ENCODE measurements at places on chromosomes 2 and 18. TPM values are rescaled to one million over a fixed set of nuclear protein-coding genes. Genes with fewer than 3 reads are reported as not detected.

GRCh38 chr2:147639891-147640290, 204.9 kb upstream of the ACVR2A start:
- DNase-seq = no peak

DNA sequence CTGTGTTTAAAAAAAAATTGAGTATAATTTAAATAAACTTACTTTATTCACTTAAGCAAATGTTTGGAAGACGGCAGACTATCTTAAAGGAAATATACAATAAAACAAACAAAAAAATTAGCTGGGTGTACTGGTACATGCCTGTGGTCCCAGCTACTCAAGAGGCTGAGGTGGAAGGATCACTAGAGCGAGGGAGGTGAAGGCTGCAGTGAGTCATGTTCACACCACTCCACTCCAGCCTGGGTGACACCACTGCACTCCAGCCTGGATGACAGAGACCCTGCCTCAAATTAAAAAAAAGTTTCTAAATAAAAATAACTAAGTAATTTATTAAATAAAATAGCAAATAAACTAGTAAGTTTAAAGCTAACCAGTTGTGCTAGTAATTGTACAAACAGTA, 7.5 kb downstream of the PUM2 start:
- no peak for DNase-seq

- DNase-seq = peak; percentile 51
These were observed 142.2 kb upstream of the PXDN start for GRCh38 chr2:1886405-1886992.

DNA sequence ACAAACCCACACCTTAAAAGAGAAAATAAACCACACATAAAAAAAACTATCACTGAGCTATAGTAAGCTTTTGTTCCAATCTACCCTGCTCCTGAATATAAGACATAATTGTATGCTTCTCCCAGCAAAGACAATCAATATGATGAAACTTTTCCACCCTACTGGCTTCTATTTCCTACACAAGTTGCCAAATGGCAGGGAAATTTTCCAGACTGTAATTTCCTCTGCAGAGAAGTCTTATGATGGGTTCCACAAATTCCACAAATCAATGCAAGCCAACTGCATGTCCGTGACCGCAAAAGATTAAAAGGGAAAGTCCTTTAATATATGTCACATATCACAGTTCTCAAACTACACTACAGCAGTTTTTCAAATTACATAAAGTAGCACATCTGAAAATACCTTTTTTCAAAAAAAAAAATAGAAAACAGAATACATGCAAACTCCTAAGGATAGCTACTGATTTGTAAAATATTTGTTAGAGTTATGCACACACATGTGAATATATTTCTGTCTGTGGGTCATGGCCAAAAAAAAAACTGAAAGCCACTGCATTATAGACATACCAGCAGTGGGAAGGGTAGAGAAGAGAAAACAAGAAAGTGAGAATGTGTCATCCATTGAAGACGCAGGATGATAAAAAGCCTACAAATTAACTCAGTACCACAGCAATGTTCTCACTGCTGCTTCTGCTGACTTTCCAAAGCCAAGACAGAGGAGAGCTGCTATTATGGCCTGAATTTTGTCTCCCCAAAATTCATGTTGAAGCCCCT, 61.4 kb downstream of the RPL31 start:
- DNase-seq = peak; percentile 31

- no peak for DNase-seq
These were observed 36.8 kb downstream of the KCTD1 start for GRCh38 chr18:26511339-26512071.

GRCh38 chr18:48536516-48536915, 2.3 kb upstream of the CTIF start:
- no peak for DNase-seq

DNA sequence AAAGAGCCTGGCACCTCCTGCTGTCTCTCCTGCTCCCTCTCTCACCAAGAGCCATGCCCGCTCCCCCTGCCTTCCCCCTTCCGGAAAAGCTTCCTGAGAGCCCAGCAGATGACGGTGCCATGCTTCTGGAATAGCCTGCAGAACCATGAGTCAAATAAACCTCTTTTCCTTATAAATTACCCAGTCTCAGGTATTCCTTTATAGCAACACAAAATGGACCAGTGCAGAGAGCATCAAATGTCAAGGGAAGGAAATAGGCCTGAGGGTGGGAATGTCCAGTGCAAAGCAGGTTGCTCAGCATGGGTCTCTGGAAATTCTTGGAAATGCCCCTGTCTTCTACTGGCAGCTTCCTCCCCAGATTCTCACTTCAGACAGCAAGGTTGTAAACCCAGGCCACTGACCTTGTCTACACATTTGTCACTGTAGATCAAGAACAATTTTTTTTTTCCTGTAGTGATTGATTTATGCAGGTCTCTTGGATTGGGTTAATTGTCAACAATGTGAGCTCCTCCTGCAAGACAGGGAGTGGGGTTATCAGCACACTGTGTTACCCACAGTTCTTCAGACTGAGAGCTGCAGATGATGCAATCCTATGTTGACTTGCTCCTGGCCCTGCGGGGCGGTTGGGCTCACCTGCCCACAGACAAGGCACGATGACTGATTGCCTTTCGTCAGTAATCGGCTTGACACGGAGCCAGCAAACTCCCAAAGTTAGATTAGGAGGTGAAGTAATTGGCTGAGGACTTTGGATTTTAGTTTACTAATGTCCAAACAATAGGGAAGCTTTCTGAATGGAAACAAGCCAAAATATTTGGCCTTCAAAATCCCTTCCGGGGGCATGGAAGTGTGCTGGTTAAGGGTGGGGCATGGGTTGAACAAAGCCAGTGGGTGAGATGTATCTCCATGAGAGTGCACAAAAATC, 5.4 kb upstream of the BOD1L2 start:
- DNase-seq = peak; percentile 95

GRCh38 chr2:106107509-106108131, 86.5 kb downstream of the UXS1 start:
- DNase-seq = no peak

DNA sequence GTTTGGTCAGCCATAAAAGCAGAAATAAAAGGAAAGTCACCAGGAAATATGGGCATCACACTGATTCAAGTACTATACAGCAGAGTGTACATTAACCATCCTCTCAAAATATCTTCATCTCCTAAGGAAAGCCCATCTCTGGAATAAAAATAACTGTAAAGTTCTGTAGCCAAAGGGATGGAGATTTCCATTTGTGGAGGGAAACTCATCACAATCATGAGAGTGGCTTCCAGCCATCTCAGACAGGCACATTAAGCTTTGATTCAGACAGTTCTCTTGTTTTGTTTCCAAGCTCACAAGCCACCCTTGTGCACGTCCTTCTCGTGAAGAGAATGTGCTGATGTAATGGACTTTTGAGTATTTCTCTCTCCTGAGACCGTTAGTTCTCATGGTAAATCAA, 695.5 kb downstream of the LRRTM4 start:
- no peak for DNase-seq

- DNase-seq = no peak
These were observed 10.8 kb downstream of the GBX2 start for GRCh38 chr2:236157366-236157765.

DNA sequence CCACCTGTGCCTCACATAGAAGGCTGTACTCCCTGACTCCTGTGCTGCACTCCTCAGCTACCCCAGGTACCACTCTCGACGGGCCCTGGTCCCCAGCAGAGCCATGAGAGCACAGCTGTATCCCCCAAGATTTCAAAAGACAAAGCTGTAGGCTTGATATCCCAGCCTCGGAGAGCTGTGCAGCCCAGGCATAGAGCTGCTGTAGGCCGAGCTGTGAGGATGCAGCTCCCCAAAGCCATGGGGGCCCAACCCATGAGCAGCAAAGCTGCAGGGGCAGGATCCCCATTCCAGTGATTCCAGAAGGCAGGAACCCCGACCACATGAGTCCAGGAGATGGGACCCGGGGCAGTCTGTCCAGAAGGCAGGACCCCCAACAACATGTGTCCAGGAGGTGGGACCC, 123.8 kb upstream of the CBLN2 start:
- DNase-seq = no peak

DNA sequence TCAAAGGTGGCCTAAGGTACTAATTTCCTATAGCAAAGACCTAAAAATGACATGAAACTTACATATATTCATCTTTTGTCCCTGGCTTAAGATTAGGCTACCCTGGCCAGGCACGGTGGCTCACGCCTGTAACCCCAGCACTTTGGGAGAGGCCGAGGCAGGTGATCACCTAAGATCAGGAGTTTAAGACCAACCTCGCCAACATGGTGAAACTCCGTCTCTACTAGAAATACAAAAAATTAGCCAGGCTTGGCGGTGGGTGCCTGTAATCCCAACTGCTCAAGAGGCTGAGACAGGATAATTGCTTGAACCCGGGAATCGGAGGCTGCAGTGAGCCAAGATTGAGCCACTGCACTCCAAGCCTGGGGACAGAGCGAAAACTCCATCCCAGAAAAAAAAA, 5.9 kb downstream of the SRSF7 start:
- no peak for DNase-seq

DNA sequence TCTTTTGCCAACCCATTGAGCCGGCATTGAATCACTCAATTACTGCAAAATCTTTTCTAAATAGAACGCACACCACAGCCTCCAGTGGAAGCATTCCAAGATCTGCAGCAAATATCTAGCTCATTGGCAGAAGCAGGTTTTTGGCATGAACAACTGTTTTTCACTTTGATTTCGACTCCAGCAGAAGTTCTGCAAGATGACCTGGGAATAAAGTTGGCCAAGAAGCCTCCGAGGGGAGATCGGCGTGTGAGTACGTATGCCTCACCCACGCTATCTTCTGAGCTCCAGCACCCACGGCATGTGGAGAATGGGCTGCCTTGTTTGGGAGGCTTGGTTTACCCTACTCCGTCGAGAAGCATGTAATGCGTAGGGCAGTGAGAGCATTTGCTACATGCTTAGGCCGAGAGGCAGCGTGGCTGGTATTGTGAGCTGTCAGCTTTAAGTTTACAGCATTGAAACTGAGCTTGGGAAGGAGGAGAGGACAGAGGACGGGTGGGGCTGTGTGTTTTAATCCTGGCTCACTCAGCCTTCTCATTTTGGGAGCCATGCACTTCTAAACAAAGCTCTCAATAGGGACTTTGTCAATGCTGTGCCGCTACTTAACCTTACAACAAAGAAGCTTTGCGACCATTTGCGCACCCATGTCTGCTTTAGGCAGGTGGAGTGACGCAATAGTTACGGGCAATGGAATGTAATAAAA, 10.5 kb downstream of the PCARE start:
- no peak for DNase-seq

- DNase-seq = no peak
These were observed 8.9 kb downstream of the INPP4A start for GRCh38 chr2:98453531-98453930.

The PKDCC gene
- total RNA-seq = 128 TPM

The CD8A gene
- 11.3 TPM for total RNA-seq

The ABCB11 gene
- 0.23 TPM for total RNA-seq

The ABCG5 gene
- total RNA-seq = 3.1 TPM

The RBM45 gene
- 9.3 TPM for total RNA-seq

The TMEM178A gene
- total RNA-seq = 2.7 TPM

The IL1RL2 gene
- 2.3 TPM for total RNA-seq
